ENCODE measurements at places on chromosomes 5 and 9. TPM values are rescaled to one million over a fixed set of nuclear protein-coding genes. Genes with fewer than 3 reads are reported as not detected.

GRCh38 chr5:162550236-162550635, 482.7 kb downstream of the GABRG2 start:
- DNase-seq, result no peak

GRCh38 chr9:125839317-125839716, 92.1 kb downstream of the PBX3 start:
- no peak for DNase-seq

The SLC6A3 gene
- not detected for total RNA-seq

DNA sequence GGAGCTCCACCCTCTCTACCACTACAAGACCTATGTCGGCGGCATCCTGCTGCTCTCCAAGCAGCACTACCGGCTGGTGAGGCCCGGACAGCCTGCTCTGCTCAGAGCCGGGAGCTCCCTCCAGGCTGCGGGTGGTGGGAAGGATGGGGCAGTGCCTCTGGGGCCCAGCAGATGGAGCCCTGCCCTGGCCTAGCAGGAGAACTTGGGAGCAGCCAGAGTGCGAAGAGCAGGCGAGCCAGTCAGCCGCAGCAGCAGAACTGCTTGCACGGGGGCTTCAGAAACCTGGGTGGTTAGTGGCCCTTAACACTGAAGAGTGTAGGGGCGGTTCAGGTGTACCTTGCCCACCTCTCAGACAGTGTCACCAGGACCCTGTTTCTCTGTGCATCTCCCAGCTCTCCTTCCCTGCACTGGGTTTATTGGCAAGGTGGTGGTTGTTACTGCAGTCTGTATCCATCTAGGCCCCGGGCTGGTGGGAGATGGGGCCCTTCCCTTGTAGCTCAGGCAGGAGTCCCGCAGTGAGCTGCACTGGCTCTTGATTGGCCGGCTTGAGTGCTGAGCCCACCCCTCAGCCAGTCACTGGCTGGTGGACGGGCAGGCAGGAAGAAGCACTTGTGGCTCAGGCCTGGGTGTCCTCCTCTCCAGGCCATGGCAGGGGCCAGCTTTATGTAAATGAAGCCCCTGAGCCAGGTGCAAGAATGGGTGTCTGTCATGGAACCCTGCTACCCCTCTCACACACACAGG, 7.7 kb downstream of the B4GALT7 start:
- DNase-seq, result peak; percentile 84

DNA sequence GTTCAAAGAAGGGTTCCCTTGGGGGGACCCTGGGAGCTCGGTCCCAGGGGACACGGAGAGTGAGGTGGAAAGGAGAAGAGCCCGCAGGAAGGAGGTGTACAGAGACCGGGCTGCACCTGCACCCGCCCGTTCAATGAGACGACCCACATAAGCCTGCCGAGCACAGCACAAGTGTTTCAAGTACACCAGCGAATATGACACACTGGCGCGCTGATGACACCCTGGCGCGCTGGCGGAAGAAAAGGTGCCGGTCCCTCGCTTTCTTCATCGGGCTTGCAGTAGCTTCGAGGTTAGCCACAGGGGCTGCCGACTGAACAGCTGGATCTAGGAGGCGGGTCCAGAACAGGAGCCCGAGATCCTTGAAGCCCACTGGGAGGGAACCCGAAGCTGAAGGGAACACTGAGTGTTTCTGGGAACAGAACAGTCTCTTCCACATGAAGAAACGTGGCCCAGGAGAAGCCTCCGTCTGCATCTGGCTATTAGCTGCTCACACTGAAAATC, 1.4 kb downstream of the TBC1D9B start:
- no peak for DNase-seq

- DNase-seq, result no peak
Observed at GRCh38 chr9:38085308-38085707, 16.3 kb upstream of the SHB start.

DNA sequence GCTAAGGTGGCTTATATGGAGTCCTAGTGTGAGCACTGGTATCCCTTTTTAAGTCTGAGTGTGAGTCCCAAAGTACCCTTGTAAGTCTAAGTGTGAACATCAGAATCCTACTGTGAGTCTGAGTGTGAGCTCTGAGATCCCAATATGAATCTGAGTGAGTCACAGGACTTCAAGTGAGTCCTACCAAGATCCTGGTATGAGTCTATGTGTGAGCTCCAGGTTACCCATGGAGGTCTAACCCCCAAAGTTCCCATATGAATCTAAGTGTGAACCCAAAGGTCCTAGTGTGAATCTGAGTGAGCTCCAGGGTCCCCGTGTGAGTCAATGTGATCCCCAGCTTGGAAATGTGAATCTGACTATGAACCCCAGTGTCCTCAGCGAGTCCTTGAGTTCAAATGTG, 2.3 kb downstream of the CNTFR start:
- DNase-seq, result no peak

The LCN2 gene
- total RNA-seq, result not detected

GRCh38 chr9:87564791-87565241, 67.1 kb downstream of the DAPK1 start:
- no peak for DNase-seq

GRCh38 chr5:17058438-17058837, 122.3 kb upstream of the MYO10 start:
- DNase-seq, result no peak

GRCh38 chr9:33881635-33882034, 64.7 kb downstream of the UBE2R2 start:
- DNase-seq, result no peak
